ENCODE measurements at places on chromosomes 7 and 10. TPM values are rescaled to one million over a fixed set of nuclear protein-coding genes. Genes with fewer than 3 reads are reported as not detected.

DNA sequence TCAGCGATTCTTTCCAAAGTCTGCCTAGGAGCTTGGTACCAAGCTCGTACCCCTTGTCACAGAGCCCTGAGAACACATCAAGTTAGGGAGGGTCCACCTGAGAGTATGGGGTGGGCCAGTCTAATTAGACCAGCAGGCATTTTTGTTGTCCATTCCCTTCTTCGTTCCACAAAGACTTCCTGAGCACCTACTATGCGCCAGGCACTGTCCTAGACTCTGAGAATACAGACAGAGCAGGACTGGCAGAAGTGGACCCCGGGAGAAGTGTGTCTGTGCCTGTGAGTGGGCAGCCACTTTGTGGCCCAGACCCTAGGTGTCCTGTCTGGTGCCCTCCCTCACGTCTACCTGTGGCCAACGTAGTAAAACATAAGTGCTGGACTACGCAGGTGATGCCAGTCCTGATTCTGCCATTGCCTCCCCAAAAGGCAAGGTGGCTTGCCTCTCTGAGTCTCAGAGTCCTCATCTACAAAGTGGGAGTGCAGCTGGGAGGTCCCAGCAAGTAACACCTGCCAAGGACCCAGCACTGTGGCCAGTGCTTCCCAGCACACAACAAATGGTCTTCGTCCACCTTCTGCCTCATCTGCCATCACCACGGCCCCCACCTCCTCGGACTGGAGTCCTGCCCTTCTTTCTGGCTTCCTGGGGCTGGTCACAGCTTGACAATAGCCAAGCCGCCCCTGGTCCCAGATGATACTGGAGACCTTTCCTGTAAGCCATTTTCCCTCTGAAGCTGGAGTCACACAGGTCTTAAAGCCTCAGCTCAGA, 54.3 kb upstream of the DUSP5 start:
- no peak for DNase-seq
- no peaks in the 10 kb centered on the region for H3K36me3 ChIP-seq
- H3K4me3 ChIP-seq: no peak overlapping the region
- no peak overlapping the region for H3K27ac ChIP-seq
- H3K4me1 ChIP-seq: no peaks in the 10 kb centered on the region

The FGFBP3 gene
- total RNA-seq: 1.7 TPM

The LRMDA gene
- total RNA-seq: 25.7 TPM

The TRPV5 gene
- total RNA-seq: not detected

DNA sequence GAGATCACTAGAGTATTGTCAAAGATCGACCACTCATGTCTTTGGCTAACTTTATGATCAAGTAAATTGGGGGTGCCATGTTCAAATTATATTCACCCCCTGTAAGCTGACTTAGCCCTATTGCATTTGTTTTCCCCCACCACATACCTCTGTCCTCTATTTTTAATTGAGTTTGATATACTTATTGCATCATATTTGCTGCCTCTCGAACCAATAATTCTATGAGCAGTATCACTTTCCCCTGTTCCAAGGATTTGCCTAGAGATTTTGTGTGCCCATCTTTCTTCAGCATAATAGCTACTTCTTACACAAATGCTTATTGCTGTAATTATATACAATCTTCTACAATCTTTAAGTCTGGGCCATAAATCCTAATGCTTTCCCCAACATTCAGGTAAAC, 245.2 kb downstream of the COBL start:
- no peak overlapping the region for H3K4me3 ChIP-seq
- H3K27ac ChIP-seq: no peak overlapping the region
- H3K27me3 ChIP-seq: no peaks in the 10 kb centered on the region
- DNase-seq: no peak

- DNase-seq: no peak
- no peaks in the 10 kb centered on the region for H3K4me1 ChIP-seq
- no peaks in the 10 kb centered on the region for H3K27me3 ChIP-seq
- no peak overlapping the region for H3K27ac ChIP-seq
- no peak overlapping the region for H3K4me3 ChIP-seq
These were observed 23.4 kb upstream of the ARID5B start for GRCh38 chr10:61877887-61878739.

The DNAJC2 gene
- total RNA-seq: 25.2 TPM

The AS3MT gene
- total RNA-seq: 1.2 TPM

- no peaks in the 10 kb centered on the region for H3K4me1 ChIP-seq
- DNase-seq: no peak
- H3K36me3 ChIP-seq: no peaks in the 10 kb centered on the region
- no peak overlapping the region for H3K4me3 ChIP-seq
- H3K27ac ChIP-seq: no peak overlapping the region
- H3K27me3 ChIP-seq: no peaks in the 10 kb centered on the region
These were observed 52.2 kb downstream of the IGF2BP3 start for GRCh38 chr7:23418046-23418445.

The ZNF485 gene
- 4.5 TPM for total RNA-seq

The ITGB8 gene
- 12.0 TPM for total RNA-seq

The ZNF511 gene
- 18.2 TPM for total RNA-seq

The BMI1 gene
- total RNA-seq: 54.8 TPM

Data from aorta (tissue), 5 donors.